ENCODE measurements at places on chromosomes 4 and X.

- DNase-seq, result no peak
These were observed 313.1 kb downstream of the CBLL2 start for GRCh38 chrX:22585831-22586230.

- DNase-seq, result no peak
These were observed 193.8 kb upstream of the RBPJ start for GRCh38 chr4:26126994-26127393.

GRCh38 chr4:129109965-129110824 lies 14.2 kb downstream of the C4orf33 start:
- no peak for DNase-seq

DNA sequence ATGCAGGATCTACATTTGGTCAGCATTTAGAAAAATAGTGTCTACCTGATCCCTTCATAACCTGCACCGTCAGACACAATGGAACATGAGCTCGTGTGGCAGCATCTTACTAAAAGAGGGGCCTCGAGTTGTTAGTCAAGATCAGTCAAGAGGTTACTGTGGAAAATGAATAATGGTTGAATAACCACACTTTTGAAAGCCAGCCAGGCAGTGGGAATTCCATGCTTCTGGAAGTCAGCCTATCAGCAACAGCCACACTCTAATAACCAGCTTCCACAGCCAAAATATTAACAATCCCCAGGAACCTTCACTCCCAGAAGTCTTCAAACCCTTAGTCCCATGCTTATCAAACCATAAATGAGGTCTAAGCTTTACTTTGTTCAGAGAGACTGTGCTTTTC lies 234.3 kb downstream of the HS3ST1 start:
- DNase-seq, result no peak

GRCh38 chr4:12446256-12446655 lies 1017.6 kb upstream of the HS3ST1 start:
- DNase-seq, result no peak

DNA sequence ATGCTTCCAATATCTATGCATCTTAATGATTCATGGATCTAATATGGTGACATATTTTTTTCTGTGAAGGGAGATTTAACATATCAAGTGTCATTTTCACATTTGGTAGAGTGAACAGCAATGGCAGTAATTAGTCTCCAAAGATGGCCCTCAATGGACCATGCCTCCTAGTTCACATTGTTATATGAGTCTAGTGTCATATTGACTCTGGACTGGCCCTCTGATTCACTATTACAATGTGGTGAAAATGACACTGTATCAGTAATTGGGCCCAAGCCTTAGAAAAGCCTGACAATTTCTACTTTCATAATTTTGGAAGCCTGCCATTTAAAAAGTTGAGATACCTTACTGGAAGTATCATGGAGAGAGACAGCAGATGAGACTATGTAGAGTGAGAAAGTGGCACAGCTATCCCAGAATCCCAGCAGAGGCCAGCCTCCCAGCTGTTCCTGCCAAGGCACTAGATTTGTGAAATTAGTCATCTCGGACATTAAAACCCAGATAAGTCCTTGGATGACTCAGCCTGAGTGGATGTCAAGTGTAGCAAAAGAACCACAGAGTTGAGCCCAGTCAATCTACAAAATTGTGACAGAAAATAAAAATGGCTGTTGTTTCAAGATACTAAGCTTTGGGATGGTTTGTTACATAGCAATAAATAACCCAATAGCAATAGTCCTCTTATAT lies 68.4 kb downstream of the ARHGEF38 start:
- no peak for DNase-seq

DNA sequence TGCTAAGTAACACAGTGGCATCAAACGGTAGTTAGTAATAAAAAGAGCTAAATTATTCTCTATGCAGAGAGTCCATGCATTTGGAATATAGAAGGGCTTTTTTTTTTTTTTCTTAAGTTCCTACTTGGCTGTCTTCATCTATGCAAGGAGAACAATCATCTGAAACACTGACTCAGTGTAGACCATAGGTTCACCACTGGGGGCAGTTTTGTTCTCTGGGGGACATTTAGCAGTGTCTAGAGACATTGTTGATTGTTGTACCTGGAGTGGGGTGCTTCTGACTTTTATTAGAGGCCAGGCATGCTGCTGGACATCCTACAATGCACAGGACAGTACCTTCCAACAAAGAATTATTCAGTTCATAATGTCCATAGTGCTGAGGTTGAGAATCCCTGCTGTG lies 41.2 kb downstream of the TMA16 start:
- DNase-seq, result no peak

DNA sequence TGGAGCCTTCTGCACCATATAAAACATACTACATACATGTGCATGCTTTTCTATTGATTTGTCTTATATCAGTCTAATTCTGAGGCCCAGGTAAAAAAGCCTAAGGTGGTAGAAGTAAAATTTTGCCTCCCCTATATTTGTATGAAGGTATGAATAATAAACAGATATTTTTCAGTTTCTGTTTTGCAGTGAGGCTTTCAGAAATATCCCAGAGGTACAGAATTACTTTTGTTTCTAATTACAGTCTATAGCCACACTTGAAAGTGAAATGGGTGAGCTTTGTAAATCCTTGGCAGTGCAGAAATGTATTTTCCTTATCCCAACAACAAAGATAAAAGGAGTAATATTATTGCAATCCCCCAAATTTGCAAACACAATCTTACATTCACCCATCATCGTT lies 59.5 kb downstream of the DDX60 start:
- DNase-seq, result no peak

GRCh38 chr4:56910172-56910967 lies 2.7 kb downstream of the REST start:
- no peak for DNase-seq

DNA sequence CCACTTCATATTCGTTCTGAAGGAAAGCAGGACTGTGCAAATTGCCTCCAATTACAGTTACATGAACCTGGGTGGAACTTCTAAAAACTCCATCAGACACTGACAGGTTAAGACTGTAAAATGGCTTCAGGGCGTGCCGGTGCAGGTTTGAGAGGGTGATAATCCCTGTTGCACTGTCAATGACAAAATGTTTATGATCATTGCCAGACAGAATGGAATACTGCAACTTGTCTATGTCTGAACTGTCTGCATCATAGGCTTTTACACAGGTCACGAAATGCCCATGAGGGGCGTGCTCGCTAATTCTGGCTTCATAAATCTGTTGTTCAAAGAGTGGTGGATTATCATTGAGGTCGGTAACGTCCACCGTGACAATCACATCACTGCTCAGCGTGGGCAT lies 63.7 kb upstream of the MTNR1A start:
- no peak for DNase-seq

DNA sequence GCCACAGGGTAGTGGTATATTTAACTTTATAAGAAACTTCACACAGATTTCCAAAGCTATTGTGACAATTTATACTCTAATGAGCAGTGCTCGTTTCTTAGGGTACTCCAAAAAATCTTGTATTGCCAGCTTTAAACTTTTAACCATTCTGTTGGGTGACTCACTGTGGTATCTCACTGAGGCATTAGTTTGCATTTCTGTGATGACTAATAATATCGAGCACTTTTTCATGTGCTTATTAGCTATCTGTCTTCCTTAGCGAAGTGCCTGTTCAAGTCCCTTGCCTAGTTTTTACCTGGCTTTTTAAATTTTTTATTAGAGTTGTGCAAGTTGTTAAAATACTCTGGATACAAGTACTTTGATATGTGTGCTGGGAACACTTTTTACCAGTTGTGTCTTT lies 5.5 kb downstream of the PNMA3 start:
- DNase-seq, result no peak

DNA sequence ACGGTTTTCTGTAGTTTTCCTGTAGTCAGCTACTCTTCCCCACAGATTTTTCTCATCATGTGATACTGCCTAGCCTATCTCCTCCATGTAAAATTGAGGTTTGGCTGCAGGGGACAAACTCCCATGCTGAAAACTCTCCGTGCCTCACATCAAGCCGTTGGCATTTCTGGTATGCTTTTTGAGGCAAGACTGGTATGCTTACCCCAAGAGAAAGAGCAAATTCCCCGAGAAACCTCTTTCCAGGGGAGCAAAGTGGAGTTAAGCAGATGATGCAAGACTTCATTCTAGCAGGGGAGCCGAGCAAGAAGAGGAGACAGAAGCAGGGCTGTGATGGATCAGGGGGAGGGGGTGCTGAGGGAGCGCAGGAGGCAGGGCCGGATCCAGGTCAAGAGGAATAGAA lies 4.8 kb downstream of the SOWAHD start:
- DNase-seq, result no peak

- no peak for DNase-seq
These were observed 1.5 kb upstream of the FAM193A start for GRCh38 chr4:2534904-2535375.

DNA sequence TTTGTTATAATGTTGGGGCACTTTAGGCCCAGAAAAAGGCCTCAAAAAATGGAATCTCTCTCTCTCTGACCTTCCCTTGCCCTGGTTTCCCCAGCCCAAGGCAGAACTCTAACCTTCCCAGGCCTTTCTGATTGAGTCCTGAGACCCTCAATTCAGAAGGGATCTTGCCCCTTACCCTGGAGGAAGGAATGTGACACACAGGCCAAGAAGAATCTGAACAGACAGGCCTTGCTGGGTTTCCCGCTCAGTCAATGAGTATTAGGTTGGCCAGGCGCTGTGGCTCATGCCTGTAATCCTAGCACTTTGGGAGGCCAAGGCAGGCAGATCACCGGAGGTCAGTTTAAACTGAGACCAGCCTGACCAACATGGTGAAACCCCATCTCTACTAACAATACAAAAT lies 27.6 kb downstream of the ELOVL6 start:
- no peak for DNase-seq

- no peak for DNase-seq
These were observed 209.5 kb upstream of the PACRGL start for GRCh38 chr4:20490734-20491133.

- DNase-seq, result no peak
These were observed 50.2 kb upstream of the TADA2B start for GRCh38 chr4:6992728-6993677.

- DNase-seq, result no peak
These were observed 15.5 kb downstream of the ZNF185 start for GRCh38 chrX:152913346-152913745.

DNA sequence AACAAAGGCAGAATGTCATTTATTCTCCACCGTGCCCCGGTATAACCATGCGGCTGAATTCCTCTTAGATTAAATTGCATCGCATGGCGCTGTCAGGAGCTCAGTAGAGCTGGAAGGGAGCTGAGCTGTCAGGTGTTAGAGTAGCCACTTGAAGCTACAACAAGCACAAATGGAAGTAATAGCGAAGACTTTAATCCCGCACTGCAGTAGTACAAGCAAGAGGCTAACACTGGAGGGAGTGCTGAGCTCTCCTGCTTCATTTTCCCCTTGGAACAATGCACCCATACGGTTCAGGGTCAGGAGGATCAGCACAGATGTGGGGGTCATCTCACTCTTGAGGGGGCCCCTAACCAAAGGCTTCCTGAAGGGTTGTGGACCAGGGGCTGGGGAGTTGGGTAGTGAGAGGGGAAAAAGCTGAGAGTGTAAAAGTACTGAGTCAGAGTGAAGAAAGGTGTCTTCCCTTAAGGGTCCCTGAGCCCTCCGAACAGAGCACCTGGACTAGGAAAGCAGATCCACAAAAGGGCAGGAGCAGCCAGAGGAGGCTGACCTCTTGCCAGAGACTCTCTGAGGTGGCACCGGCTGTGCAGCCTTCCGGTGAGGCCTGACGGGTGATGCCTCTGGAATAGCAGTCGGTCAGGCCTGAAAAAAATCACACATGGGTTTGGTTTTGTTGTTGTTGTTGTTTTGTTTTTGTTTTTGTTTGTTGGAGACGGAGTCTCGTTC lies 36.0 kb upstream of the CBR4 start:
- DNase-seq, result no peak

GRCh38 chrX:88416965-88417364 lies 330.1 kb upstream of the CPXCR1 start:
- no peak for DNase-seq

- no peak for DNase-seq
These were observed 30.0 kb downstream of the SHROOM2 start for GRCh38 chrX:9816084-9816700.

GRCh38 chr4:106140601-106141000 lies 175.4 kb downstream of the TBCK start:
- DNase-seq, result no peak

- no peak for DNase-seq
These were observed 72.8 kb downstream of the IRF2 start for GRCh38 chr4:184401397-184402171.

- no peak for DNase-seq
These were observed 32.4 kb downstream of the SMPX start for GRCh38 chrX:21725496-21725895.

GRCh38 chr4:159266981-159267868 lies 164.3 kb downstream of the RAPGEF2 start:
- no peak for DNase-seq

All from bone marrow (tissue), 2 donors.